BJ (cell line): ENCODE measurements at places on chromosomes 11 and 22. TPM values are rescaled to one million over a fixed set of nuclear protein-coding genes. Genes with fewer than 3 reads are reported as not detected.

GRCh38 chr11:117009905-117010605, 88.2 kb downstream of the SIK3 start:
- DNase-seq, result no peak

GRCh38 chr22:22759371-22759770, 115.0 kb downstream of the GGTLC2 start:
- DNase-seq, result no peak

GRCh38 chr11:68021167-68021787, 9.2 kb upstream of the NDUFS8 start:
- DNase-seq, result no peak

- no peak for DNase-seq
These were observed 125.1 kb downstream of the TIMP3 start for GRCh38 chr22:32926600-32926999.

- DNase-seq, result no peak
These were observed 63.7 kb downstream of the PRDM11 start for GRCh38 chr11:45209891-45210699.

SLC6A5 gene
- polyA plus RNA-seq, result not detected in 2 replicates

- DNase-seq, result no peak
These were observed 275.0 kb upstream of the SESN3 start for GRCh38 chr11:95505927-95506426.

GRCh38 chr11:104895634-104896033, 2.6 kb downstream of the CASP12 start:
- no peak for DNase-seq

DNA sequence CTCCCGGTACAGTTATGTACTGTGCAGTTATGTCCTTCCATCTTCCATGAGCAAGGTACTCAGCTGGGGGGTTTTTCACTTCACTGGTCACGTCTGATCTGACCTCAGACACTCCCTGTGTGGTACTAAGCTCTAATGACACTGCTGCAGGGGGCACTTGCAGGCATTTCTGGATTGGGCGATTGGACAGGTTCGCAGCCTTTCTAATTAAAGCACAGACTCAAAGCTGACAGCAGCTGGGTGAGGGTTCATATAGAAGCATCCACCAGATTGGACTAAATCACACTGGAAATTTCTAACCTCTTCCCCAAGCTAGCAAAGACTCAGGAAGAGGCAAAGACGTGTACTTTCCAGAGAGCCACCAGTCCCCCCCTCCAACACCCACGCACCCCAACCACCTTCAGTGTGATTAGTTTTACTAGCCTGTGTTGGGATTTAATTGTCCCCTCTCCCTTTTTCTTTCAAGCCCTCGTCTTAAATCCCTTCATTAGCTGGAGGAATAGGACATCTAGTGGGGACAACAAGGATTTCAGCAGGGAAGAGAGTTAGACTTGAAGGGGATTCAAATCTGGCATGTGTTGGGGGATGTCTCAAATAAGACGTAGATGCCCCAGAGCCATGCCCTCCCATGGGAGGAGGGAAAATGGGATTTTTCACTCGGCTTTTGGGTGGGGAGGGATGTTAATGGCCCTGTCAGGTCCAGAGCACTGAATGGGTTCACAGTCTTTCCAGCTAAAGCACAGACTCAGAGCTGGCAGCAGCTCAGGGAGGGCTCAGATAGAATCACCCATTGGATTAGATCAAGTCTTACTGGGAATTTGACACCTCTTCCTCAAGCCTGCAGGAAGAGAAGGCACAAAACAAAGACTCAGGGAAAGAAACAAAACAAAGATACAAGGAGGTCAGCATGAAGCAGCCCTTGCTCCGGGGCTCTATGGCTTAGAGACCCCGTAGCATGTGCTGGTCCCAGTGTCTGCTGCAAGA, 10.9 kb downstream of the INS start:
- no peak for DNase-seq

DNA sequence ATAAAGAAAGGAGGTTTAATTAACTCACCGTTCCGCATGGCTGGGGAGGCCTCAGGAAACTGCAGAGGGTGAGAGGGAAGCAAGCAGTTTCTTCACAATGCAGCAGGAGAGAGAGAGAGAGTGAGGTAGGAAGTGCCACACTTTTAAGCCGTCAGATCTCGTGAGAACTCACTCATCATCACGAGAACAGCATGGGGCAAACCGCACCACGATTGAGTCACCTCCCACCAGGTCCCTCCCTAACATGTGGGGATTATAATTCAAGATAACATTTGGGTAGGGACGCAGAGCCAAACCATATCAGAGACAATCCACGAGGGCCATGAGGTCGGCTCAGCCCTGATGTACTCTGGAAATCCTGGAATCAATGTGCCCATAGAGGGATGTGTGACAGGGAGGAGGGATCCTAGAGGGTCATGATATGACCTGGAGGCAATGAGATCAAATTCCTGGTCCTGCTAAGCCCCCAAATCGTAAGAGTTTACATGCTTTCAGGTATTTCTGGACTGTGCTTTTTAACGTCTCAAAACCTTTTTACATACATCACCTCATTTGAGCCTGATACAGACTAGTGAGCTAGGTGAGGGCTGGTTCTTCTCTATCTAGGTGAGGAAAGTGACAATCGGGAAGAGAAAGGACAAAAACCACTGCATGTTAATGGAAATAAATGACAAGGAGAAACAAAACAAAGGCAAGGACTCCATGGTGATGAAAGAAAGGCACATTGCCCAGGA, 19.5 kb upstream of the RASSF10 start:
- no peak for DNase-seq

- DNase-seq, result no peak
These were observed 16.0 kb downstream of the CLTCL1 start for GRCh38 chr22:19275513-19275912.

- no peak for DNase-seq
These were observed 29.1 kb upstream of the CCND1 start for GRCh38 chr11:69611548-69612526.

DNA sequence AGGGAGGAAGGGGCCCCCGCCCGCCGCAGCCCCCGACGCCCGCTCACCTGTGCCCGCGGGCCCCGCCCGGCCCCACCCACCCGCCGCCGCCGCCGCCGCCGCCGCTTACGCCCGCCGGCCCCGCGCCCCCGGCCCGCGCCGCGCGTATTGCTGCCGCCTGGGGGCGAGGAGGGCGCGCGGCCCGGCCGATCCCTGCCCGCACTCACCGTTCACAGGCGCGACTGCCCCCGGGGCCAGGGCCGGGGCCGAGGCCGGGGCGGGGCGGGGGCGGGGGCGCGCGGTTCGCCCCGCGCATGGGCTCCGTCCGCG, 212 bp downstream of the HRAS start:
- no peak for DNase-seq

DNA sequence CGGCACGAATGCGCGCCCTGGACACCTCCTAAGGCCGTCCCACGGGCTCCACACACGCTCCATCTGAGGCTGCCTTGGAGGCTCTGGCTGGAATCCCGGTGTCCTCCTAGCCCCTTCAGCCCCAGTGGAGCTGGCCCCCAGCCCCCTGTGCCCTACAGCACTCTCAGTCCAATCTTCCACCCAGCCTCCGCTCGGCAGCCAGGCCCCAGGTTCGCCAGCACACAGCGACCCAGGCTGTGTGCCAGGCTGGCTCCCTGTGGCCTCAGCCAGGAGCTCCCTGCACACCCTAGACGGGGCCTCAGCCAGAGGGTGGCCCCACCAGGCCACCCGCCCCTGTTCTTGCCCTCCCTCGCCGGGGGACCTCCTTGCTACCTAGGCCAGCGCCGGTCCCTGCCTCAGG, 18.6 kb downstream of the MOB2 start:
- no peak for DNase-seq

GRCh38 chr22:20109411-20110358, 6.2 kb upstream of the RANBP1 start:
- no peak for DNase-seq

DNA sequence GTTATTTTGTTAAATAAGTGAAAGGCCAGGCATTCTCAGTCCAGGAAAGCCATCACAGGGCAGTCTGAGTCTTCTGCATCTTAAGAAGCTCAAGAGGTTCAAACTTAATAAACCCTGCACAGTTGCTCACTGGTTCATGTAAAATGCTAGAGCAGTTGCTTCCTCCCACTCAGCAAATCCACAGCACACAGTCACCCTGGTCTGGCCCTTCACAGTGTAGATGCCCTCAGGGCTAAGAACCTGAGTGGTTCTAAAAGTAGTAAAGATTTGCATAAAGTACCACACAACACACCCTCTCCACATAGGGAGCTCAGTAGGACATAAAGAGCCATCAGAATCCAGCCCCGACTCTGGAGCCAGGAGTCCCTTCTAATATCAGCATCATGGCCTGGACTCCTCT, 58.7 kb downstream of the ZNF280B start:
- no peak for DNase-seq

DNA sequence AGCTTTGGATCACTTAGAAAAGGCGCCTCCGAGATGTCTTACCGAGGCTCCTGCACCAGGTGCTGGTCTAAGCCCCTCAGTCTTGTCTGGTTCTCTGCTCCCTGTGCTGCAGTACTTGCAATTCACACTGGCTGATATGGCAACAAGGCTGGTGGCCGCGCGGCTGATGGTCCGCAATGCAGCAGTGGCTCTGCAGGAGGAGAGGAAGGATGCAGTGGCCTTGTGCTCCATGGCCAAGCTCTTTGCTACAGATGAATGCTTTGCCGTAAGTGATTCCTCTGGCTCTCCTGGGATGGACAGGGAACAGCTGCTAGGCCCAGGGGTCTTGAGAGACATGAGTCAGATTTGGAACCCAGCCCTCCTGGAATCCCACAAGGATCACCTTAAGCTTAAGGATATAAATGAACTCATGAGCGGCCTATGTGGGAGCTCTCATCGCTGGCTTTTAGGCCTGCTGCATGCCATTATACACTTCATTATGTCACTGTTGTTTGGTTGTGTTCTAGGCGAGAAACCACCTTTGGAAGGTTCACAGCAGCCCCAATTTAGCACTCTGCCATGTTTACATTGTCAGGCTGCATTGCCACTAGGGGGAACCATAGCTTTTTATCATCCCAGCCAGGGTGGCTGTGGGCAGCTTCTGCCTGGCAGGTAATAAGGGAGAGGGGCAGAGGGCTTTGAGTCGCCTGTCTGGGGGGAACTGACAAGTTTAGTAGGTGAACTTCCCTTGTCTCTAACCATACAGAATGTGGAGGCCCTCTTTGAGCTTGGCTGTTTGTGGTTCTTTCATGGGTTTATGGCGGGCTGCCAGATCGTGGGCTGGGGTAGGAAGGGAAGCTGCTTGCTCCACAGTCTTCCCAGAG, 8.5 kb downstream of the ACAD8 start:
- DNase-seq, result no peak

GRCh38 chr22:47125603-47126002, 363.2 kb downstream of the TBC1D22A start:
- DNase-seq, result no peak

CALCA gene
- not detected in 2 replicates for polyA plus RNA-seq

DNA sequence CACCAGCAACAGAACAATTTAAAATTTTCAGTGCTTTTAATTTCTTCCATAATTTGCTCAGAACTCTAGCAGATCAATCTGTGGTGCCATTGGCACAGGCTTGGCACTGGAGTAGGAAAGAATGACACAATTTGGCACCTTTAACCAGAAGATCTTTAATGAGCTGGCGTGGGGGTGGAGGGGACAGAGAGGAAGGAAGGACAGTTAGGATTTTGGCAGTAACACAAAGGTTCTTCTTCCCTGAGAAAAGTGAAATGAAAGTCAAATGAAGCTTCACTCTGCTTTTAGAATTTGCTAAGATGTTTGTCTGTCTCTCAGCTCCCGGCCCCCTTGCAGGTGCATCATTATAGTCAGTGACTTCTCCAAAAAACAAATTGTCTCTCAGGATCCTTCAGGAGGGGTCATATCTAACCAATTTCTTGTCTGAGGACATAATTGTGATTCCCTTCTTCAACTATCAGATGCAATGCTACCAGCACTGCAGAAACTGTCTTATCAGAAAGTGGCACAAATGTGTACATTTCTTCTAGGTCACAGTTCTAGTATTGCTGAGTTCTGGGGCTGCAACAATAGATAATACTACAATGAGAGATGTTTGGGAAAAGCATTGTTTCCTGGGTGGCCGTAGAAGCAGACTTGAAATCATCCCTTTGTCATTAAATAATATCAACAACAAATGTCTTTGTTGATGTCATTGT, 66.8 kb downstream of the CSTPP1 start:
- DNase-seq, result no peak

DNA sequence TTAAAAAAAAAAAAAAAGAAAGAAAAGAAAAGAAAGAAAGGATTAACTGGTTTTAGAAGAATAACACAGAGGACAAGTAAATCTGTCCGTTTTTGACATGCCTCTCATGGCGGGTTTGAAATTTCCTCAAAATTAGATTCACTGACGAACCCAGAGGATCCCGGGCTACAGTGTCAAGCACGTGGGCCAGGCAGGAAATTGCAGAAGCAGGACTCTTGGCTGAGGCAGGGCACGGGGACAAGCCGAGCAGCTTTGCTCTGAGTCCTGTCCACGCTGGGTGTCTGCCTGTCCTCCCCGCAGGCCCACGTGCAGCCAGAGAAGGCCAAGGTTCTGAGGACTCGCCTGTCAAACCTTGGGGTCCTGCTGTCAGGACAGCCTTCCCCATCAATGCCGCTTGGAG, 24.7 kb downstream of the GAL start:
- no peak for DNase-seq

DNA sequence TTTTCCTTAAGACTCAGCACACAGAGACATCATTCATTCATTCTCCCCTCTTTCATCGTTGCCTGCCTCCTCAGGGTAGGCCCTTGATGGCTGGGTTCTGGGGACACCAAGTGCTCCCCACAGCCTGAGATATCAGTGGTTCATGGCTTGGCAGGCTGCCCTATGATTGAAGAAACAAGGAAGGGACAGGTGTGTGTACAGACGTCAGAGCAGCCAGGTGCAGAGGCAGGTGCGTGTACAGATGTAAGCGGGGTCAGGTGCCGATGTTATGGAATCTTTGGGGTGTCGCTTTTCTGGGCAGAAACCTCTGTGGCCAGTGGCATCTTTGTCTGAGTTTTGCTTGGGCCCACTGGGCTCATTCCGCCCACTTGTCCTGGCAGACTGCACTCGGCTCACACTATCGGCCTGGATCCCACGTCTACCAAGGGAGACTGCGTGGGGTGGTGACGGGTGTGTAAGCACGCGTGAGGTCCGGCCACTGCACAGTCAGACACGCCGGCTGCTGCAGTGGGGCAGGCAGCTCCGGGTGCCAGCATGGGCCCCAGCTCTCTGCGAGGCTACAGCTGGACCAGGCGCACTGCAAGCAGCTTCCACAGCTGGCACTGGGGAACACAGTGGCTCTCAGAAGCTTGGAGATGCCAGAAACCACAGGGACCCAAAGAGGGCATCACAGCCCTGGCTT, 20.9 kb upstream of the KIAA0930 start:
- DNase-seq, result no peak

GRCh38 chr11:118604566-118604965, 2.8 kb upstream of the PHLDB1 start:
- DNase-seq, result no peak

LRRN4CL gene
- 2.6 and 2.9 TPM in 2 replicates for polyA plus RNA-seq
